CD4-positive, alpha-beta memory T cell (primary cell): ENCODE measurements at places on chromosomes 1 and 21. TPM values are rescaled to one million over a fixed set of nuclear protein-coding genes. Genes with fewer than 3 reads are reported as not detected.

CYB5RL gene
- total RNA-seq, result 10.7 TPM

HAO2 gene
- not detected for total RNA-seq

GRCh38 chr1:7331926-7332535 lies 439.1 kb upstream of the VAMP3 start:
- no peak for DNase-seq

DNA sequence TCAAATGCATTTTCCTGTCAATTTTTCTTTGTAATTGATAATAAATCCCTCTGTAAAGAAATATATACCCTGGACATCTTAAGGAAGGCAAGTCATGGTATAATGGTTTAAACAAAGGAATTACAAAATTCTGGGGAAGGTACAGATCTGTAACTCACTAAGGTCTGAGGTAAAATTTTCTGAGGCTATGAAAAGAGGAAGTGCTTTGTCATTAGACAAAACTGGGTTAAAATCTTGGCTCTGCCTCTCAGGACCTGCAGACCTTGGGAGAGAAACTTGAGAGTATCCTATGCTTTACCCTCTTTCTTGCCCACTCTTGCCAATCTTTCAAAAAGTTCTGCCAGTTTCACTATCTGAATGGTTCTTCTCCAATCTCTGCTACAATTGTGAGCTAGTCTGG lies 26.8 kb upstream of the BEND5 start:
- no peak for DNase-seq

DNA sequence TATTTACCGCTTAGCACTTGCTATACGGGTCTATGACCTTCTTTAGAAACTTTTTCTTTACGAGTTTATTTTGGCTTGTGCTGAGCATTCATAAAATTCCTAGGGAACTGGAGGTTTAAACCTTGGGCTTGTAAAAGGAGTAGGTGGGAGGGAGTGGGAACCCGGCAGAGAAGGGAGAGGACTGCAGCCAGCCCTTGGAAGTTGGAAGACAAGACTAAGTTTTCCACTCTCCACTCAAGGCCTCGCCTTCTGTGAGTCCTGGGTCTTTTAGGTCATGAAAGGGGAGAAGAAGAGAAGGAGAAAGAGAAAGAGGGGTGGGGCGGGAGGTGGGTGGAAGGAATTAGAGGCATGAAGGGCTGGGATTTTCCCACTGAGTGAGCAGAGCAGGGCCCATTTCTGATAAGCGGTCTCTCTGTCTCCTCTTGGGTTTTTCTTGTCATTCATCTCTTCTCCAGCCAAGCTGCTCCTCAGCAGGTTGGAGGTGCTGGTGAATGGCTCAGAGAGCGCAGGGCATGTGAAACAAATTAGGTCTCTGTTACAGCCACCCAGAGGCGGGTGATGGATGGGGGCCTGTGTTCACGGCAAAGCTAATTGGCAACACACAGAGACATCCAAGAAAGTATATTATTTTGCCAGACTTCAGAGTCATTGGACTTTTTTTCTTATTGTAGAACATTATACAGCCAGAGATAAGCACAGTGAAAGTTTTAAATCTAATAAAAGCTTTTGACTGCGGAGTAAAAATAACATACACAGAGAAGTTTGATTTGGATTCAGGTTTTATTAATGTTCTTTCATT lies 247.3 kb downstream of the FOXD2 start:
- no peak for DNase-seq

IFNLR1 gene
- 3.0 TPM for total RNA-seq

DNA sequence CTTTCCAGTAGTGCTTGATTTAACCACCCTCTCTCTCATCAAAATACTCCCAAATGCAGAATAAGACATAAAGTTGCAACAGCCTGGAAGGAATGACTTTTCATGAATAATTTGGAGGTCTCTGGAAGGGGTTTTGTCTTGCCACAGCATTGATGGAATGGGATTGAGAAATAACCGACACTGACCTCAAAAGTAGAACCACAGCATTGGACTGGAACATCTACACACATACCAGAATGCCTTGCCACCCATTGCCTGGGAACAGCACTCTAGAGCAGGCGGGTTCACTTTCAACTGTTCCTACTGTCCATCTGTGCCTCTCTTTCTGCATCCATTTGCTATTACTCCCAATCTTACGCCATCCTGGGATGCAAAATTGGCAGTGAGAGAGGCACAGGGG lies 149.1 kb upstream of the USP24 start:
- no peak for DNase-seq

- DNase-seq, result no peak
Measured at GRCh38 chr1:163876546-163876945, 554.8 kb downstream of the NUF2 start.

DNA sequence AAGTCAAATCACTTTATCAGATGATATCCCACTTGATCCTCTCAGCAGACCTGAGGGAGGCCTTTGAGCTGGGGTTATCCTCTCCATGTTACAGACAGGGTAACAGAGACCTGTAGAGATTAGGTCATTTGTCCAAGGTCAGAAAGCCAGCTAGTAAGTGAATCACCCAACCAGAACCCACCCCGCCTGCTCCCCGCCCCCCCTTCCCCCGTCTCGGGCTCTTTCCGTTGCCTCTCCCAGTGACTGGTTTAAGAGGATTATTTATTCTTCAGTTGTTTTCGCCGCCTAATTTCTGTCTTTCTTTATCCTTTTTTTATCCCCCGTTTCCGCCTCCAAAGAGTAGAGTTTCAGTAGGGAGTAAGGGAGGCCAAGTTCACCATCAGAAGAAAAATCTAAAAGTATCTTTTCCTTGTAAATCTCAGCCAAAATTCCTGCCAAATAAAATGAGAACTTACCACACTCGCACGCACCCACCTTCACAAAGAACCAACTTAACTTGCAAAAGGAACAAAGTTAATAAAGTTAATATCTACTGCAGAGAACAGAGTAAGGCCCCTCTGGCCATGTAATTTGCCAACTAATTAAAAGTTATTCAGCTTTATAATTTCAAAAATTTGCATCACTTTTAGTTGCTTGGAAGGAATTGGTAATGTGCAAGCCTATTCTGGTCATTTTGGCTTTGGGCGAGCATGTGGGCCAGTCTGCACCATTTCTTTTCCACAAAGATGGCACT lies 76.8 kb upstream of the TRABD2B start:
- no peak for DNase-seq

UBASH3A gene
- 79.3 TPM for total RNA-seq

- DNase-seq, result no peak
Measured at GRCh38 chr1:208807446-208808127, 563.4 kb upstream of the PLXNA2 start.

GRCh38 chr1:43067977-43068751 lies 103.9 kb downstream of the EBNA1BP2 start:
- no peak for DNase-seq

- DNase-seq, result peak; percentile 5
Measured at GRCh38 chr1:53946252-53947171, at the start of gene LRRC42. Gene LRRC42 (plus strand): TSS chr1:53946350. CDS start chr1:53952000, 5,650 bp downstream.
